Naive thymus-derived CD4-positive, alpha-beta T cell (primary cell): ENCODE measurements at places on chromosomes 2 and 18. TPM values are rescaled to one million over a fixed set of nuclear protein-coding genes. Genes with fewer than 3 reads are reported as not detected.

GRCh38 chr2:190446193-190446592 is 38.0 kb downstream of the MFSD6 start:
- peaks cover 9% of the 10 kb centered on the region for H3K4me1 ChIP-seq
- H3K36me3 ChIP-seq, result no peaks in the 10 kb centered on the region
- no peak overlapping the region for H3K27ac ChIP-seq
- H3K4me3 ChIP-seq, result no peak overlapping the region

DNA sequence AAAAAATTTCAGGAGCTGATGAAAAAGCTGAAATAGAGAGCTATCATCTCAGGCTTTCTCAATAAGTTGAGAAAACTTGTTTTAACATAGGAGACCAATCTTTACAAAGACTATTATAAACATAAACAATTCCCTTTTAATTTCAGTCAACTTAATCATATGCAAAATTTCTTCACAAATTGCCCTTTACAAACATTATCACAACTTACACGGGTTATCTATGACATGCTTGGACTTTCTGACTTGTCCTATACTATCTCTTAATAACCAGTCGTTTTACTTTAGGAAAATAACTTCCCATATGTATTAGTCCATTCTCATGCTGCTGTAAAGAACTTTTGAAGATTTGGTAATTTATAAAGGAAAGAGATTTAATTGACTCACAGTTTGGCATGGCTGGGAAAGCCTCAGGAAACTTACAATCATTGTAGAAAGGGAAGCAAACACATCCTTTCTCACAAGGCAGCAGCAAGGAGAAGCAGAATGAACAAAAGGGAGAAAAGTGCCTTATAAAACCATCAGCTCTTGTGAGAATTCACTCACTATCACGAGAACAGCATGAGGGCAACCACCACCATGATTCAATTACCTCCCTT is 1583.7 kb upstream of the CELF4 start:
- no peaks in the 10 kb centered on the region for H3K36me3 ChIP-seq
- no peaks in the 10 kb centered on the region for H3K27me3 ChIP-seq
- H3K4me1 ChIP-seq, result no peaks in the 10 kb centered on the region
- H3K4me3 ChIP-seq, result no peak overlapping the region
- DNase-seq, result no peak
- H3K27ac ChIP-seq, result no peak overlapping the region

Gene SCYGR5
- not detected in 2 replicates for total RNA-seq

- H3K36me3 ChIP-seq, result peaks cover 61% of the 10 kb centered on the region
- no peaks in the 10 kb centered on the region for H3K4me1 ChIP-seq
- H3K27ac ChIP-seq, result no peak overlapping the region
- no peak for DNase-seq
- H3K27me3 ChIP-seq, result no peaks in the 10 kb centered on the region
Measured at GRCh38 chr18:57569133-57569532, 17.4 kb downstream of the FECH start.

GRCh38 chr2:114515882-114516281 is 73.4 kb downstream of the DPP10 start:
- no peak for DNase-seq
- H3K4me3 ChIP-seq, result no peak overlapping the region
- no peaks in the 10 kb centered on the region for H3K27me3 ChIP-seq
- no peaks in the 10 kb centered on the region for H3K4me1 ChIP-seq

- no peaks in the 10 kb centered on the region for H3K4me1 ChIP-seq
- no peak overlapping the region for H3K4me3 ChIP-seq
- H3K36me3 ChIP-seq, result no peaks in the 10 kb centered on the region
- no peak for DNase-seq
- H3K27ac ChIP-seq, result no peak overlapping the region
- H3K27me3 ChIP-seq, result no peaks in the 10 kb centered on the region
Measured at GRCh38 chr18:39191931-39192330, 1626.3 kb upstream of the CELF4 start.

DNA sequence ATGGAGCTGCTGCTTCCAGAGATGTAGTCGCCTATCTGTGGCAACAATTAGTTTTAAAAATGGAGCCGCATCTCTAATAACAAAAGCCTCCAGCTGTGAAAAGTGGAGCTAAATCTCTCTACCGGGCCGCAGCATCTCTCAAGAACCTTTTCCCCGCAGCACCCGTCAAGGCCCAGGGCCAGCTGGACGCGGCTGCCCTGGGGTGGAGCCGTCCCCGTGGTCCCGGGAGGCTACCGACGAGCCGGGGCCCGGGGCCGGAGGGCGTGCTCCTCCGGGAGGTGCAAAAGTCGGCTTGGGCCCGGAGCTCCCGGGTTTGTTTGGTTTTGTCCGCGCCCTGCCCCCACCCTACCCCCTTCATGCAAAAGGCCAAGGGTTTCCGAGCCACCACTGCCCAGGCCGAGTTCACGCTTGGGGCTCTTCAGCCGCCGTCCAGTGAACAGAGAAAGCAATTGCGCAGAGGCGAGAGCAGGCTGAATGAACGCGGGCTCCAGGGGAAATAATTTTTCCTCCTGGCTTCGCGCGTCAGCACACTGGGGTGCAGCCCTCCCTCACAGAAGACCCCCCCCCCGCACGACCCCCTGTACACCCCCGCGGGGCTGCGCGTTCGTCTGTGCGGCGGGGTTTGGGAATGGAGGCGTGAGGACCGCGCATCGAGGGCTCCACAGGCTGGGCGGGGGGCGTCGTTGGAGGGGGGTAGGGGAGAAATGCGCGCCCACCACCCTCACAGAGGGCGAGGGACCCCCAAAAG is 557 bp upstream of the GREB1L start:
- no peak for DNase-seq
- no peak overlapping the region for H3K4me3 ChIP-seq
- H3K27ac ChIP-seq, result no peak overlapping the region

- H3K27ac ChIP-seq, result no peak overlapping the region
- H3K36me3 ChIP-seq, result no peaks in the 10 kb centered on the region
- H3K27me3 ChIP-seq, result peaks cover 5% of the 10 kb centered on the region
Measured at GRCh38 chr2:218995561-218995960, 2.3 kb upstream of the CRYBA2 start.

GRCh38 chr2:202337151-202337550 is 39.0 kb upstream of the BMPR2 start:
- DNase-seq, result no peak
- H3K4me3 ChIP-seq, result no peak overlapping the region
- no peaks in the 10 kb centered on the region for H3K4me1 ChIP-seq
- H3K36me3 ChIP-seq, result no peaks in the 10 kb centered on the region

- no peaks in the 10 kb centered on the region for H3K36me3 ChIP-seq
- no peaks in the 10 kb centered on the region for H3K4me1 ChIP-seq
- H3K27me3 ChIP-seq, result no peaks in the 10 kb centered on the region
- H3K27ac ChIP-seq, result no peak overlapping the region
Measured at GRCh38 chr2:214014551-214015220, 396.2 kb upstream of the VWC2L start.

- DNase-seq, result no peak
- H3K4me3 ChIP-seq, result no peak overlapping the region
- H3K36me3 ChIP-seq, result no peaks in the 10 kb centered on the region
- peaks cover 3% of the 10 kb centered on the region for H3K27me3 ChIP-seq
- no peaks in the 10 kb centered on the region for H3K4me1 ChIP-seq
- H3K27ac ChIP-seq, result no peak overlapping the region
Measured at GRCh38 chr18:48020337-48021250, 90.1 kb upstream of the SMAD2 start.
